HuH-7 (cell line): ENCODE measurements at places on chromosomes 1 and 21.

GRCh38 chr1:69403756-69404320 is 163.9 kb upstream of the LRRC7 start:
- DNase-seq, result no peak

DNA sequence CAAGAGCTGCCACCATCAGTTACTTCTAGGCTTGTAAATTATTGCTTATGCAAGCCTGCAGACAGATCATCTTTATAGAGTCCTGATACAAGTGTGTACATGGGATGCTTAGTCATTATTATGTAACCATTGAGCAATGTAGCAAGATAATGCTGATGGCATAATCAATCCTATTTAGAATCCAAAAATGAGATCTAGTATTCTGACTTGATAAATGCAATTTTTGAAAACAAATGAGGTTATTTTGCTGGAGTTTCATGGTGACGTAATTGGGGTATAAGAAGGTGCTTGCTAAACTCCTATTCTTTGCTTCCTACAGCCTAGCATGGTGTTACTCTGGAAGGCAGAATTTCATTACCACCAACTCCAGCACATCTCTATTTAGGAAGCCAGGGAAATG is 801.7 kb upstream of the PRMT6 start:
- DNase-seq, result no peak

DNA sequence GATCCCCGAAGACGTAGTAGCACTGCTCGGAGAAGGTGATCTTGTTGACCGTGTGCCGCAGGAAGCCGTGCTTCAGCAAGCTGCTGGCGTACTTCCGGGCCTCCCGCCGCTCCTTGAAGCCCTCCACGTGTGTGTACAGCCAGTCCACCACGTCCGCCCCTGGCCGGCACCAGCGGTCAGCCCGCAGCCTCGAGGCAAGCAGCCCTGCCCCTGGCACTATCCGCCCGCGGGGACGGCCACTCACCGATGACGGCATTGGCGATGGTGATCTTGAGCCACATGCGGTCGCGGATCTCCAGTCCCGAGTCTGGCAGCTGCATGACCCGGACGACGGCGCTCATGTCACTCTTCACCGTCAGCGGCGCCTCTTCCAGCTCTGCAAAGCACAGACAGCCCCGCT is 7.2 kb downstream of the TAS1R3 start:
- DNase-seq, result no peak

DNA sequence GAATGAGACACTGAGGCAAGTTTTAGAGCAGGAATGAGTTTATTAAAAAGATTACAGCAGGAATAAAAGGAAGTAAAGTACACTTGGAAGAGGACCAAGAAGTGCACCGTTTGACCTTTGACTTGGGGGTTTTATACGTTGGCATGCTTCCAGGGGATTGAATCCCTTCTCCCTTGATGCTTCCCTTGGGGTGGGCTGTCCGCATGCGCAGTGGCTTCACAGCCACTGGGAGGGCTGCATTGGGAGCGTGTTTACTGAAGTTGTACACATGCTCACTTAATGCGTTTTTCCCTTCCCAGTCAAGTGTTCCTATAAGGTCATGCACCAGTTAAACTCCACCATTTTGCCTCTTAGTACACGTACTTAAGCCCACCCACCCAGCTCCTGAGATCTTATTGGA is 72.4 kb upstream of the MARK1 start:
- no peak for DNase-seq

- no peak for DNase-seq
These were observed 130.3 kb downstream of the TIAM1 start for GRCh38 chr21:31213787-31214186.

DNA sequence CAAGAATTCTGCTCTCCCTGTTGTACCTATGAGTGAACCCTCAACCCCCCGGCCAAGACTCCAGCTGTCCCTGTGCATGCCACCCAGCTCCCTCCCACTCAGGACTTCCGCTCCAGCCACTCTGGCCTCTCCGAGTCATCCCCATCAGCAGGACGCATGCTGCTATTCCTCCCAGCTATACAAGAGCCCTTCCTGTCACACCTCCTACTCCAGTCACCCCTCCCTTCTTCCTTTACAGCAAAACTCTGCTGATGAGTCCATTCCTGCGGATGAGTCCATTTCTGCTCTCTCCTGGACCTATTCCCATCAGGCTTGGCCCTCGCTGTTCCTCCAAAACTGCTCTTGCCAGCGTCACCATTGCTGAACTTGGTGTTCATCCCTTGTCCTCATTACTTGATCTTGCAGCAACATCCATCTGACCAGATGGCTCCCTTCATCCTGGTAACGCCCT is 42.2 kb downstream of the H3-3A start:
- no peak for DNase-seq

- no peak for DNase-seq
These were observed 3.3 kb downstream of the DPH5 start for GRCh38 chr1:101022294-101022693.

DNA sequence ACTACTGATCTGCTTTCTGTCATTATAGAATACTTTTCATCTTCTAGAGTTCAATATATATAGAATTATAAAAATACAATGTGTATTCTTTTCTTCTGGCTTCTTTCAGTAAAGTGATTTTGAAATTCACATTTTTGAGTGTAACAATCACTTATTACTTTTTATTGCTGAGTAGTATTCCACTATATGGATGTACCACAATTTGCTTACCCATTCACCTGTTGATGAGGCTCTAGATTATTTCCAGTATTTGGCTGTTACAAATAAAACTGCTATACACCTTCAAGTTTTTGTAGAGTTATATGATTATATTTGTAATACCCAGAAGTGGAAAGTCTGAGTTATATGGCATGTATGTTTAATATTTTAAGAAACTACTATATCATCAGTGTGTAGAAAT is 159.4 kb downstream of the RWDD3 start:
- no peak for DNase-seq

GRCh38 chr1:59714966-59715365 is 99.8 kb upstream of the HOOK1 start:
- DNase-seq, result no peak

GRCh38 chr1:63922848-63923247 is 149.0 kb downstream of the ROR1 start:
- DNase-seq, result no peak
